ENCODE measurements at places on chromosomes 7 and 10.

DNA sequence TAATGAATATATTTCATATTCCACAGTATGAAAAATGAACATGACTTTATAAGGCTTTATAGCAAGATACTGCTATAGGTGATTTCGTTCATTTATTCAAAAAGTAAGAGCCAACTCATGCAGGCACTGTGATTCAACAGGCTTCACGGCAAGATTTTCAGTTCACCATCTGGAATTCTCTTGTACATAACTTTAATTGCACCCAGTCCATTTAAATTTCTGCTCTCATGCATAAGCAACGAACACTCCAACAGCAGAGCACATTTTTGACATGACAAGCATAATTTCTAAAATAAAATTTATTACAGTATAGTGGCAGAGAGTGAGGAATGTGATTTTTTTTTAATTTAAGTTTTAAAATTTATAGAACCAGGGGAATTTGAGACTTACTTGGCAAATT lies 436.1 kb downstream of the PHTF2 start:
- DNase-seq = no peak

GRCh38 chr7:117350027-117350426 lies 27.2 kb upstream of the WNT2 start:
- no peak for DNase-seq

- no peak for DNase-seq
Observed at GRCh38 chr10:72069751-72070526, 18.4 kb downstream of the SPOCK2 start.

- DNase-seq = no peak
Observed at GRCh38 chr10:95533590-95533989, 27.6 kb downstream of the SORBS1 start.

Data from keratinocyte (primary cell).